ENCODE measurements at places on chromosomes 3 and 15. TPM values are rescaled to one million over a fixed set of nuclear protein-coding genes. Genes with fewer than 3 reads are reported as not detected.

SLC15A2 gene
- polyA plus RNA-seq = 24.8 TPM

RPL22L1 gene
- polyA plus RNA-seq = 73.0 TPM

DNA sequence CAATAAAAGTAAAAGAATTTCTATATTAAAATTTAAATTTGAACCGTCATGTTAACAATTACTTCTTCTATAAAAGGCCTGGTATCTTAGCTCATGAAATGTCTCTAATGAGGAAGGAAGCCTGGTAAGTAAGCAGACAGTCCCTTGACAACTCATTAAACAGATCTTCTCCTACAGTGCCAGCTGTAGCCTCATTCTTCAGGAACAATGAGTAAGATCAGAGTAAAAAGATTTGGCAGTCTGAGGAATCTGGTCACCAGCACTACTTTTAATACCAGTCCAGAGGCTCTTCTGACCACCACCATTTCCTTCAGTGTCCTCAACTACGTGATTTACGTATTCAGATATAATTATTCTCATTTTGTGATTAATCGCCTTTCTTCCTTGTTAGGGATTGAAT, 955.0 kb upstream of the ALCAM start:
- DNase-seq = no peak

GRCh38 chr3:144437989-144438388, 466.4 kb downstream of the DIPK2A start:
- DNase-seq = peak; percentile 6

DNA sequence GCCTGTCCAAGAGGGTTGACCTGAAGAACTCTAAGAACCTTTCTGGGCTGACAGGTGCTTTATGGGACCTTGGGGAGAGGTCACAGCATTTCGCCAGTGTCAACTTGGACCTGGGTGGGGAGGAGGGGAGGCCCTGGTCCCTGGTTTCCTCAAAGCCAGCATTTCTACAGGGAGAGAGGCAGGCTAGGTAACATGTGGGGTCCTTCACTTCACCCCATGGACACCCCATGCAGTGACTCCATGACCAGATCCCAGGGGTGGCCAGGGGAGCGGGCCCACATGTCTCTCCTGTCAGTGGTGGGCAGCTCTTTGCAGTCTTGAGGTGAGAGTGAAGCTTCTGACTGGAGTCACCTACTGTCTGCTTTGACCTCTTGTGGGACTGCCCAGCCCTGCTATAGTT, 35.8 kb downstream of the GOLGA6L10 start:
- no peak for DNase-seq
